CD4-positive, alpha-beta T cell treated with Interleukin-1 beta for 1 hour (primary cell): ENCODE measurements at places on chromosomes 6 and 20.

DNA sequence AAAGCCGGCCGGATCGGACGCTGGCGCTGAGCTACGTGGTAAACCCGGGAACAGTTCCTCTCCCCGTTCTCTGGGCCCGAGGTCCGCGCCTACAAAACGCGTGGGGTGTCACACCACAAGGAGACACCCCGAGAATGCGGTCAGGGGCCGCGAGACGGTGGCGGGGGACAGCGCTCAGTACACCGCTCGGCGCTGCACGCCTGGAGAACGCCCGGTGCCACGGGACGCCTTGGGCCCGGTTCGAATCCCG, 670 bp downstream of the NCOA5 start:
- no peak for DNase-seq

GRCh38 chr20:46286977-46287376, 21.3 kb downstream of the CDH22 start:
- DNase-seq, result no peak

DNA sequence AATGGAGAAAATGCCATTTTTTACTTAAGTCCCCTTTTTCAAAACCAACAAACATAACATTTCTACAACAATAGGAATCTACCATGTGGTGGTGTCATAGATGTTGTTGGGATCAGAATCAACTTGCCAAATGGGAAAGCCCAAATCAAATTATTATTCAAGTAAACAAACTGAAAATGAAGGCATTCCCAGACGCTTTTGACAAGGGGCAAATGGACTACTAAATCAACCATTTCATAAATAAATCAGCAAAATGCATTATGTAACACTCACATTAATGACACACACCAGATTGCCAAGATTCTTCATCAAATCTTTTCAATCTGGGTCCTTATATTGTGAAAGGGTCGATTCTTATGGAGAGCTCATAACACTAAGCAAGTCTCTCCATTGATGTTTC, 375.6 kb downstream of the KIF16B start:
- no peak for DNase-seq

GRCh38 chr6:33869826-33870423, 66.1 kb upstream of the MLN start:
- no peak for DNase-seq

GRCh38 chr6:6645261-6645917, 56.9 kb downstream of the LY86 start:
- no peak for DNase-seq

- DNase-seq, result no peak
These were observed 63.1 kb downstream of the SEC63 start for GRCh38 chr6:107894809-107895396.

DNA sequence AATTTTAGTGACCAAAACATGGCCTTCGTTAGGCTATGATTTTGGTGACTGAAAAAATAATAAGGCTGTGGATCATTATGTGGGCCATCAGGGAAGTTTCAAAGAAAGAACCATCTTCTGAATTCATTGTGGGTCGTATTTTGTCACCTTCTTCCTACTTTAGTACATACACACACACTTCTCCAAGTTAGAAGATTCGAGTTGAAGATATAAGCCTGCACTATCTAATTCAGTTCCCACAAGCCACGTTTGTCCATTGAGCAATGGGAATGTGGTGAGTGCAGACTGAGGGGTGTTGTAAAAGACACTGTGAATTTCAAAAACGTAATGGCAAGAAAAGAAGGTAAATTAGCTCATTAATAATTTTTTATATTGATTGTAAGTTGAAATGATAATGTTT, 766.0 kb downstream of the KIF16B start:
- no peak for DNase-seq

DNA sequence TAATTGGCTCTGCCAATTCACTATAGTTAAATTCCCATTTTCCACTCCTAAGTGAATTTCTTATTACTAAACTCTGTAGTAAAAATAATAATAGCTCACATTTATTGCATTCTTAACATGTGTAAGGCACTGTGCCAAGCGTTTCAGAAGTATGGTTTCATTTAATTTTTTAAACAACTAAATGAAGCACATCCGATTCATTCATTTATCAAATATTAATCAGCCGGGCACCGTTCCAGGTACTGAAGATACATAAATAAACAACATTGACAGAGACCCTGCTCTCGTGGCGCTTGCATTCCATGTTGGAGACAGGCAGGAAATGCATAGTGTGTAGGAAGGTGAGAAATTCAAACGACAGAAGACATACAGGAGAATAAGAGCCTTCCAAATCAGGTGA, 423.2 kb upstream of the JARID2 start:
- no peak for DNase-seq

DNA sequence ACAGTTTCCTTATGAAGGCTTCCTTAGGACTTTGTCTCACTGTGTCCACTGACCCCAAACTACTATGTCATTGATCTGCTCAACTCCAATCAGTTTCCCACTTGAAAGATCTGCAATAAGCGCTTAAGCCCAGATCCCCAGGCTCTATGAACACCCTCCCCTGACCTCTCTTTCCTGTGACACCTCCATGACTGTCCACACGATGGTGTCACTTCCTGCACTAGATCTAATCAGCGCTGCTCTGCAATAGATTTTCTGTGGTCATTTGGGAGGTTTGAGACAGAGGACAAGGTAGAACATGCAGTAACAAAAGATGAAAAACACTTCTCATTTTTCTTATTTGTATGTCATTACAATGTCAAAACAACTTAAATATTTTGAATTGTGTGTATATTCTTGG, 304.6 kb upstream of the AGPAT4 start:
- no peak for DNase-seq

DNA sequence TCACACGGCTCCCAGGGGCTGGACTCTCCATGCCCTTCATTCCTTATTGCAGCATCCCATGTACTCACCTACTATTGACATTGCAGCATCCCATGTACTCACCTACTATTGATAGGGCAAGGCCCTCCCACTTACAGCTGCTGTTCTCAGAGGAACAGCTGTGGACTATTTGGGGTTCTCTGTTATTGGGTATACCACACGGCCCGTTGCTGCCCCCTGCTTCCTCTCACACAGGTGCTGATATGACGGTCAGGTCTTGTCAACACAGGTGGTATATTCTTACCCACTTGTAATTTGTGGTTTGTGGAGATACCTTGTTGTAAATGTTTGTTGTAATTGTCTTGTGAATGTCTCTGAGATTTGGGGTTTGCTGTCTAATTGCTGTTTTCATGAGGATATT, 18.8 kb downstream of the ALDH5A1 start:
- no peak for DNase-seq

- peak; percentile 13 for DNase-seq
These were observed 8.3 kb downstream of the PHF3 start for GRCh38 chr6:63643862-63644261.

DNA sequence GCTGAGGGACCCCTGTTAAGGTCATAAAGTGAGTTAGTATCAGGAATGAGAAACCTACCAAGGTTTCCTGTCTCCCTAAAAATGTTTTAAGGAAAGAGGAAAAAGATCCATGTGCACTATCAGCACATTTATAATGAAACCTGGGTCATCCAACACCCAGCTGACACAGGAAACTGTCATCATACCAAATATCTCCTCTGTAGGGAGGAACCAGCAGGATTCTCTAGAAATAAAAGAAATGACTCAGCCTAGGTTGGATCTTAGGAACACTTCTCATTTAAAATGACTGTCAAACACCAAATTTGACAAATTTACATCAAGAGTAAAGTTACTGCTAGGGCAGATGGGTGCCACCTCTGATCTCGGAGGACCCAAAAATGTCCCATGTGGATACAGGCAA, 21.7 kb downstream of the GFOD1 start:
- no peak for DNase-seq

- DNase-seq, result no peak
These were observed 9.5 kb downstream of the PANK2 start for GRCh38 chr20:3898639-3899038.

DNA sequence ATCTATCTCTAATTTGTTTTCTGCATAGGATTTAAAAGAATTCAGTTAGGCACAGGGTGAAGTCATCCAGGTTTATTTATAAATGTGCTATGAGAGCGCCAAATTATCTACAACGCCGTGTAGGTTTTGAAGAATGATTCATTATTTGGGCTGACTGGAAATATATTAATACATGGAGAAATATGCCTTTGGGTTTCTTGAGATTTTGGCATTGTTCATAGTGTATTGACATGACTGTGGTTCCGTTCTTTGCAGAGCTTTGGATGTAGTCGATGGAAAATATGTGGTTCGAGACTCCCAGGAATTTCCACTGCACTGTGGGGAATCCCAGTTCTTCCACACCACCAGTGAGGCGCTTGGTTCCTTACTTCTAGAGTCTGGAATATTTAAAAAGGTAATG, 90.9 kb downstream of the CRYBG1 start:
- DNase-seq, result no peak

DNA sequence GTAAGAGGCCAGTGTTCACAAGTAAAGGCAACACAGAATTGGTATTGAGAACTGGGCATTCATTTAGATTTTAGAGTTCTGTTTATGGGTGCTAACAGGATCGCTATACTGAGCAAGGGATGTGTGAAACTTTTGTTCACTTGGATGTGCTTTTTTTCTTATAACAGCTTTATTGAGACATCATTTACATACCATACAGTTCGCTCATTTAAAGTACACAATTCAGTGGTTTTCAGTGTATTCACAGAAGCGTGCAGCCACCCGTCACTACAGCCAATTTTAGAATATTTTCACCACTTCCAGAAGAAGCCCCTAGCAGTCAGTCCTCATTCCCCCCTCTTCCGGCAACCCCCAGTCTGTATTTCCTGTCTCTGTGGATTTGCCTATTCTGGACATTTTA, 48.7 kb downstream of the GFRA4 start:
- no peak for DNase-seq

- DNase-seq, result no peak
These were observed 13.7 kb downstream of the ABHD12 start for GRCh38 chr20:25376886-25377285.

GRCh38 chr6:109308018-109308492, 74.2 kb downstream of the CD164 start:
- no peak for DNase-seq

DNA sequence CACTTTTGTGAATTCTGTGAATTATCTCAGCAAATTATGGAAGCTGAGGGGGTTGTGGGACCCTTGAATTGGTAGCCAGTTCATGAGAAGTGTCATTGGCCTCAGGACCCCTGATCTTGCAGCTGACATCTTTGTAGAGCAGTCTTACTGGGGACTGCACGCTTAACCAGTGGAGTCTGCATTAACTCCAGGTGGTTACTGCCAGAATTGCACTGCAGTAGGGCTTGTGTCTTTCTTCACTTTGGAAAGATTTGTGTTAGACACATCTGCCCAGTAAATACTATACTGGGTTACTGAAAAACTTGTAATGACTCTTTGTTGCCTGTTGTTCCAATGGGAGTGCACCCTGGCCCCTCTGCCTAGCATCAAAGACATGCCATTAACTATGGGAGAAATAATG, 21.2 kb upstream of the CDKN1A start:
- DNase-seq, result no peak

DNA sequence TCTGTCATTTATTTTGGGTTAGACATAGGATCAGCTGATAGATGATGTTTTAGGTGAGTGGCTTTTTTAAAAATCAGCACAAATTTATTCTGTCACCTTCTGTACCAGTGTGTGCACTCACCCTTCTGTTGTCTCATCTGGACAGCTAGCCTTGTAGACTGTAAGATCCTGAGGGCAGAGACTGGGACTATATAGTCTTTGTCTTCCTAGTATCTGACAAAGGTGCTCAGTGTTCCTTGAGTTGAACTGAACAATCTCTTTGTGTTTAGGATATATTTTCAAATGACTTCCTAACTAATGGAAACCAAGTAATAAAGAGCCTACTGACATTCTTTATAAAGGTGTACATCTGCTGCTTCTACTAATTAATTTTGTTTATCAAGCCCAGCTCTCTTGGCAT, 3.0 kb downstream of the DCBLD1 start:
- no peak for DNase-seq

DNA sequence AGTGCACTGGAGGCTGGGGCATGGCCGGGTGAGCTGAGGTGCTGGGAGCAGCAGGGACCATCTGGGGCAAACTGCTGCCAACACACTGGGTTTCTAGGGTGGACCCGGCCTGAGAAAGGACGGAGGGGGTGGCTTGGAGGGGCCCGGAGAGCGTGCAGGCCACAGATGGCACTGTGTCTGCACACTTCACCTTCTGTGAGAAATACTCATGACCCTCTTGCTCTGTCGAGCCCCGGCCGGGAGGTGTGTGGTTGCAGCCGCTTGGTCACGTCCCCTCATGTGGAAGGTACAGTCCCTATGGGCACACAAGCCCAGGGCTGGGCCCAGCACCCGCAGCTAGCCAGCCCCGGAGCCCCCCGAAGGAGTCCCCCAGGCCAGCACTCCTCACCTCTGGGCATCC, 59.7 kb downstream of the RBM38 start:
- DNase-seq, result no peak

- no peak for DNase-seq
These were observed 37.5 kb upstream of the EPM2A start for GRCh38 chr6:145772846-145773245.

DNA sequence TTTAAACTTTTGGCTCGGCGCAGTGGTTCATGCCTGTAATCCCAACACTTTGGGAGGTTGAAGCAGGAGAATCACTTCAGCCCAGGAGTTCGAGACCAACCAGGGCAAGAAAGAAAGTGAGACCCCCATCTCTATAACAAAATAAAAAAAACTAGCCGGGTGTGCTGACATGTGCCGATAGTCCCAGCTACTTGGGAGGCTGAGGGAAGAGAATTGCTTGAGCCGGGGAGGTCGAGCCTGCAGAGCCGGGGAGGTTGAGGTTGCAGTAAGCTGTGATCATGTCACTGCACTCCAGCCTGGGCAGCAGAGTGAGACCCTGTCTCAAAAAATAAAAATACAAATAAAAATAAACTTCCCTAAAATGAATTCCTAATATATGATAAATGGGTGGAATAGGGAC, 50.4 kb downstream of the ZMYND8 start:
- DNase-seq, result no peak

- DNase-seq, result no peak
These were observed 131.1 kb downstream of the DST start for GRCh38 chr6:56511591-56511990.
